Activated T-helper 2 cell treated with anti-CD3 and anti-CD28 coated beads, Interferon-gamma antibody, Interleukin-2, Interleukin-4, amounts not matched to agents 10 μg/mL and 5 μg/mL and 100 μg/mL, durations not matched to agents 14 hours and 24 hours and 36 hours (primary cell): ENCODE measurements at places on chromosomes 4 and X.

GRCh38 chrX:19990151-19990555 is 708 bp downstream of the BCLAF3 start:
- no peak overlapping the region for H3K27ac ChIP-seq
- no peaks in the 10 kb centered on the region for H3K27me3 ChIP-seq
- peaks cover 15% of the 10 kb centered on the region for H3K4me1 ChIP-seq
- no peak for DNase-seq

- H3K36me3 ChIP-seq: no peaks in the 10 kb centered on the region
- DNase-seq: no peak
These were observed 266.3 kb upstream of the NOCT start for GRCh38 chr4:138749303-138749702.

DNA sequence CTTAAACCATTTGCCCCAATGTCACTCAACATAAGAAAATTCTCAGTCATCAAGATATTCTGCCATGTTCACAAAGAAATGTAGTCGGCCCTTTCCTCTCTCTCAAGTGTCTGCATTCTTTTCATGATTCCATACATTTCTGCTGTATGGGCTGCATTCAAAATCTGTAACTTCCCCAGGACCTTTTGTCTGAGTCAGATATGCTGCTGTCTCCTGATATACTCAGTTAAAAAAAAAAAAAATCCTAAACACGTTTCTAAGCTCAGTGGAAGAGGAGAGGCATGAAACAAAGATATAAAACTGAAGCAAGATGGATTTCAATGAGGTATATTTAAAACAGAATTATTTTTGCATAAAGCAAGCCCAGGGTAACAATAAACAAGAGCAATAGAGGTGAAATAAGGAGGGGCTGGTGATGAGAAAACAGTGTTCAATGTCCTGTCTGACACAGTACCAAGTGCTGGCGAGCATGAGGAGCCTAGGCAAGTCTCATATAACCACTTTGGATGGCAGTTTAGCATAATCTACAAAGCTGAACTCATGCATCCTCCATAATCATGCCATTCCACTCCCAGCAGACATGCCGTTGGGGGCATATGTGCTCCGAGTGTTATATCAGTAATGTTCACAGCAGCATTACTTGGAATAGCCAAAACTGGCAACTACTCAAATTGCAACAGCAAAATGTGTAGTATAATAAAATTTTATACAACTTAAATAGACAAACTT is 76.7 kb downstream of the MANBA start:
- H3K4me3 ChIP-seq: no peak overlapping the region
- no peaks in the 10 kb centered on the region for H3K4me1 ChIP-seq
- no peaks in the 10 kb centered on the region for H3K27me3 ChIP-seq

GRCh38 chr4:30073011-30073710 is 647.0 kb upstream of the PCDH7 start:
- no peaks in the 10 kb centered on the region for H3K27me3 ChIP-seq
- no peak overlapping the region for H3K27ac ChIP-seq
- no peak for DNase-seq
- H3K4me1 ChIP-seq: no peaks in the 10 kb centered on the region

DNA sequence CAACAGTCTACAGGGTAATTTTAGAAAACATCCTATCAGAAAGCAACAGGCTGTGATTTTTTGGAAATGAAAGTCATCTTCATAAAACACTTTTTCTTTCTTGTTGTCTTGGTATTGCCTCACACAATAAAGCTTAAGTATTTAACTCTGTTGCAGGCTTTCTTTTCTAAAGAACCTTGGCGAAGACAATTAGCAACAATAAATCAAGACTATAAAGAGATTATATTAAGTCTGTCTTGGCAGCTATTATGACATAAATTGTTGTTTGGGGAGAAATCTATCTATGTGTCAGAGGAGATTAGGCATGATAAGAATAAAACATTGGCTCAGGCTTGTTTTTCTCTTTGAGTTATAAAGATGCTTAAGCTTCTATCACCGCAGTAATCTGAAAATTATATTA is 1774.8 kb downstream of the ARAP2 start:
- H3K4me1 ChIP-seq: no peaks in the 10 kb centered on the region
- H3K27me3 ChIP-seq: no peaks in the 10 kb centered on the region
- DNase-seq: no peak

DNA sequence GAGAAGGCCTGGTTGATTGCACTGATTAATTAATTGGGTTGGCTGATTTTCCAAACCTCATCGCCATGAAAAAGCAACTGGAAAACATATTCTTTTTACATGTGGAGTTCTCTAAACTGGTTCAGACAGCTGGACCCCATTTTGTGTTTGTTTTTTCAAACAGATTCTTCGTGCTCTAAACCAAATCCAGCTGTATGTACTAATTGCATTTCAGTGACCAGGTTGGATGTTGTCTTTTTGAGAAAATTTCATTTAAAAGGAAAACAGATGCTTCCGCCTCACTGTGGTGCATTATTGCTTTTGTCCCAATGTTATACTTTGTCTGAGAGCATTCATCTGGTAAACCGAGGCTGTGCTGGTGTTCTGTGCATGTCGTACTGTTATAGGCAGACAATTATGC is 67.8 kb upstream of the LNX1 start:
- no peak overlapping the region for H3K27ac ChIP-seq
- H3K27me3 ChIP-seq: no peaks in the 10 kb centered on the region
- no peaks in the 10 kb centered on the region for H3K4me1 ChIP-seq
- DNase-seq: no peak
- no peaks in the 10 kb centered on the region for H3K36me3 ChIP-seq

DNA sequence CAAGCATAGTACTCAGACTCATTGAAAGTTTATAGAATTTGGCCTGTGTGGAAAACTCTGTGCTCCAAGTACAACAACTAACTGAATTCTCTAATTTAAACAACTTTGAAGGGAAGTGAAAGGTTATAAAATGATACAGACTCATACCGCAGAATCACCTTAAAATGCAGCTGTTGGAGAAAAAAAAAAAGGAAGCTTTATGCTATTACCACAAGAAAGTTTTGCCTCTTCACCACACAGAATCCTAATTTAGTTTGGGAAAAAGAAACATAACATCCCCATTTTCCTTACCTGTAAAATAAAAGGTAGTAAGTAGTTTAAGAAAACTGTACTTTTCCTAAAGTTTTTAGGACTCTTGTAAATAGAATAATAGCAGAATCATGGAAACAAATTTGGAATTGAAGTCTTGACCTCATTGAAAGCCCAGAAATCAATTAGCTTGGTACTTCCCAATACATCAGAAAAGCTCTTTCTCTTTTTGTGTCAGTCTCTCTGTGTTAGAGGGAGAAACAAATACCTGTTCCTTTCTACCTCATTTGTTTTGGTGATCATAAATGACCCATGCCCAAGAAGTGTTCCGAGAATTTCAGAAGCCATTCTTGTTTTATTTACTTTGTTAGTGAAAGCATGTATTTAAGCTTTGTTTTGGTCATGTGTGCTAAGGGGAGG is 78.8 kb downstream of the NFKB1 start:
- peak overlapping the region; percentile 28 for H3K27ac ChIP-seq
- H3K27me3 ChIP-seq: no peaks in the 10 kb centered on the region
- peaks cover 88% of the 10 kb centered on the region for H3K36me3 ChIP-seq
- peaks cover 54% of the 10 kb centered on the region for H3K4me1 ChIP-seq
- no peak overlapping the region for H3K4me3 ChIP-seq

- H3K36me3 ChIP-seq: peaks cover 86% of the 10 kb centered on the region
- H3K4me1 ChIP-seq: peaks cover 39% of the 10 kb centered on the region
- H3K4me3 ChIP-seq: no peak overlapping the region
- peak overlapping the region; percentile 68 for H3K27ac ChIP-seq
These were observed 83.8 kb downstream of the CCKAR start for GRCh38 chr4:26406346-26406975.

- H3K27me3 ChIP-seq: no peaks in the 10 kb centered on the region
- H3K4me1 ChIP-seq: no peaks in the 10 kb centered on the region
- H3K27ac ChIP-seq: no peak overlapping the region
- no peaks in the 10 kb centered on the region for H3K36me3 ChIP-seq
- H3K4me3 ChIP-seq: no peak overlapping the region
- no peak for DNase-seq
These were observed 945.3 kb upstream of the GRIA3 start for GRCh38 chrX:122238801-122239200.

- peaks cover 12% of the 10 kb centered on the region for H3K36me3 ChIP-seq
- peaks cover 48% of the 10 kb centered on the region for H3K4me1 ChIP-seq
- peak; percentile 46 for DNase-seq
- peak overlapping the region; percentile 74 for H3K4me3 ChIP-seq
- peak overlapping the region; percentile 88 for H3K27ac ChIP-seq
These were observed 138.6 kb downstream of the AFF1 start for GRCh38 chr4:87073199-87074120.

- peaks cover 9% of the 10 kb centered on the region for H3K36me3 ChIP-seq
- peaks cover 32% of the 10 kb centered on the region for H3K4me1 ChIP-seq
These were observed 354.3 kb upstream of the GATB start for GRCh38 chr4:152115118-152115517.

DNA sequence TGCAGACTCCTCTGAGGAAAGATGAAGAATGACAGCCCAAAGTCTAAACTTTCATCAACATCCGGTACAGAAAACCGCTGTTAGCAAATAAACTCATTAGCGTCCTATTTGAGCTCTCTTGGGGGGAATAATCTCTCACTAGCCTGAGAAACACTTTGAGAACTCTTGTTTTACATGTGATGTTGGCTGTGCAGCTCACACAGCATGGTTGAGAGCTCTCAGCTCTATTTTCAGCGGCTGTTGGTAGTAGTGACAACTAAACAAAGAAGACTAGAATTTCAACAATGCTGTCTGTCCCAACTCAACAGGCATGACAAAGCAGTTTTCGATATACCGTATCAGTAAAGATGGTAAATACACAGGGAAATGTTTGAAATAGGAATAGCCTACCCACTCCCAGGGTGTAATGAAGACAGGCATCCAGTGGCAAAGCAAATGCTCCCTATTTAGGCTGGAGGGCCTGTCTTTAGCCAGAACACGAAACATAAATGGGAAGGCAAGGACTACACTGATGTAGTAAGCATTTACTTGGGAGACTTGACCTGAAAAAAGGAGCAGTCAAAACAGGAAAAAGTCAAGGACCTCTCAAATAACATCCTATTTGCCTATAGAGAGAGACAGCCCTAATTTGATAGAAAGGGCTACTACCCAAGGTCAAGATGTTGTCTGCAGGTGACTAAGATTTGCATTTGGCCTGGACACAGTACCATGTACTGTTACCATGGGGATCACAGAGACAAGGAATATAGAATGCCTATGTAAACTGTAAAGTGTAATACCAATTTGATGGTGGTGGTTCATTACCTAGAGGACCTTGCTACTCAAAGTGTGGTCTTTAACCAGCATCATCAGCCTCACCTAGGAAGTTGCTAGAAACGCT is 60.4 kb downstream of the PPEF2 start:
- H3K4me3 ChIP-seq: no peak overlapping the region
- no peaks in the 10 kb centered on the region for H3K4me1 ChIP-seq
- no peaks in the 10 kb centered on the region for H3K27me3 ChIP-seq
- H3K27ac ChIP-seq: no peak overlapping the region
- no peaks in the 10 kb centered on the region for H3K36me3 ChIP-seq

GRCh38 chr4:93814722-93815121 is 13.8 kb upstream of the ATOH1 start:
- H3K27me3 ChIP-seq: no peaks in the 10 kb centered on the region
- no peak overlapping the region for H3K27ac ChIP-seq
